ENCODE measurements at places on chromosomes 11 and 22.

DNA sequence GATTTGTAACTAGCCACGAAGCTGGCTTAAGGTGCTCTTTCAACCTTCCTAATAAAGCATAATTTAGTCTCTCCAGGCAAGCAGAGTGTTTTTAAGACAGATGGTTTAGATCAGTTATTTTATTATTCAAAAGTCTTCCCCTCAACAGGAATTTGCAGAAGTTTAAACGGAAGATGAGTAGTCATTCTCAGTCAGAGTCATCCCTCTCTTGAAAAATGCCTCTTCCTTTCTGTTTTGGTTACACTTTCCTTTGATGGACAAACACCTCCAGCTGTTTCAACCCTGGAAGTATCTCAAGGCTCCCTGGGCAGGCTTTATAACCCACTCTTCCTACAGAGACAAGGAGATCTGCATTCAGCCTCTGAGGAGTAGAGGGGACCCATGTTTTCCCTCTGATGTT is 60.3 kb upstream of the POU2AF2 start:
- DNase-seq, result peak; percentile 2

DNA sequence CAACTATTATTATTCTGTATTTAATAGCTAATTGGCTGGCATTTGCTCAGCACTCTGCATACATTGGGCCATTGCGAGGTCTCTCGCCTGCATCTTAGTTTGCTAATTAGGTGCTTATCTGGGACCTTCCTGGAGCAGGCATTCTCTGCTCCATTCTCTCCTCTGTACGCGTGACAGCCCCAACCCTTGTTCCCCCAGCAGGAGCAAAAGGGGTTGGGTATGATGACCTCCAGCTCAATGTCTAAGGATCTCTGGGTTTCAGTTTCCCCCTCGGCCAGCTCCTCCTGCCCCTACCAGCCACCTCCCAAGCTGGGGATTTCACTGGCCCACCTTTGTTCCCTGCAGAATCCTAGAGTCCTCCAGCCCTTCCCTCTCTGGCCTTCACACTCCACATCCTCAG is 9.7 kb upstream of the LGALS2 start:
- no peak for DNase-seq

GRCh38 chr11:61069427-61069826 is 32.9 kb upstream of the CD5 start:
- no peak for DNase-seq

DNA sequence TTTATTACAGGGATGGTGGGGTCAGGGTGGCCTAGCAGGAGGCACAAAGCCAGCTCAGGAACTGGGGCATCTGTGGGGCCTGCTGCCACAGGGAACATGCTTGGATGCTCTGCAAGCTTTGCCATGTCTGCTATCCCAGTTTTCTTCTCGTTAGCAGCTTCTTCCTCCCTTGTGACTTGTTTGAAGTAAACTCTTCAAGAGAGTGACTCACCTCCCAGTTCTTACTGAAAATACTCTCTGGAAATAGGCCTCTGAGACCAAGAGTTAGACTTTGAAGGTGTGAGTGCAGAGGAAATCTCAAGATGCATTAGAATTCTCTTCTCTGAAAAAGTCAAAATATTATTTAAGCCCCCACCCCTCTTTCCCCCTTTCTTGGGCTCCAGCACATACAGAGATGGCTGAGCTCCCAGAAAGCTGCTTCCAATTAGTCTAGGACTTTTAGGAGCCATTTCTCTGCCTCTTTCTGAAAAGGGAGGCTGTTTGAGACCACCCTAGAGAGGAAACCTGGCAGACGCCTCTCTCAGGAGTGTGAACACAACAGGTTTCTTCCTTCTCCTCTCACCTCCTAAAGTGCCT is 15.1 kb downstream of the CWC15 start:
- DNase-seq, result no peak

GRCh38 chr22:36727927-36728488 is 24.5 kb upstream of the CACNG2 start:
- DNase-seq, result no peak

DNA sequence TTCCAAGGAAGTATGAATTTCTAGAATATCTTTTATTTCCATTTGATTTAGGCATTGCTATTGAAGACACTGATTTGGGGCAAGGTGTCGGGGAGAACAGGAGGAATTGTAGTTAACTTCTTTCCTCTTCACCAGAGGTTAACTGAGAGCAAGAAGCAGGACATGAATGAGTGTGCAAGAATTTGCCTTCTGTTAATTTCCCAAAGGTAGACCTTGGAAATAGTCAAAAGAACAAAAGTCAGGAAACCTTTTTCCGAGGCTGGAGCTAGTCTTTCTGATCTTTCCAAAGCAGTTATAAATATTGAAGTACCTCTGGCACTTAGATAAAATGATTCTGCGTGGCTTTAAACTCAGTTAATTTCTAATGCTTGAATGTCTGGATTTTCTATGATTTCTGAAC is 66.9 kb downstream of the MTMR3 start:
- no peak for DNase-seq

- no peak for DNase-seq
Observed at GRCh38 chr22:22711532-22711913, 67.1 kb downstream of the GGTLC2 start.

DNA sequence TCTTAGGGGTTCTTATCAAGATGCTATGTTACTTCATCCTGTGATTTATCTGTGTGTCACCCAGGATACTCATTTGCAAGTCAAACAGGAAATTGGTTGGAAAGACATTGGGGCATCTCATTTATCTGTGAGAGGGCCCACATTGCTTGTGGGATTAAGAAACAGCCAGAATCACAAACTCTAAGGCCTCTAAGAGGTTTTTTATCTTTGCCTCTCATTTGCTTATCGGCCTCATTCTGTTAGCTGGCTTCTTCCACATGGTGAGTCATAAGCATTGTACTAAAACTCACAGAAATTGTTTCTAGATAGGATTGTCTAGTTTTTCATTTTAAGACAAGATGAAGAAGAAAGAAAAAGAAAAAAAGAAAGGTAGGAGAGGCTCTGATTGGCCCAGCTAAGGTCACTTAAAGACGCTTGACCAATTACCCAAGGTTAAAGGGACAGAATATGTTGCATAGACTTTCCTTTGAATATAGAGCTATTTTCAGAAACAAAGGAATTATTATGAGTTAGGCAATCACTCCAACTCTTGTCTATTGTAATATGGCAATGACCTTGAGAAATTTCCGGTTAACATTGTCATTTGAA is 121.9 kb downstream of the ARHGAP42 start:
- DNase-seq, result no peak

DNA sequence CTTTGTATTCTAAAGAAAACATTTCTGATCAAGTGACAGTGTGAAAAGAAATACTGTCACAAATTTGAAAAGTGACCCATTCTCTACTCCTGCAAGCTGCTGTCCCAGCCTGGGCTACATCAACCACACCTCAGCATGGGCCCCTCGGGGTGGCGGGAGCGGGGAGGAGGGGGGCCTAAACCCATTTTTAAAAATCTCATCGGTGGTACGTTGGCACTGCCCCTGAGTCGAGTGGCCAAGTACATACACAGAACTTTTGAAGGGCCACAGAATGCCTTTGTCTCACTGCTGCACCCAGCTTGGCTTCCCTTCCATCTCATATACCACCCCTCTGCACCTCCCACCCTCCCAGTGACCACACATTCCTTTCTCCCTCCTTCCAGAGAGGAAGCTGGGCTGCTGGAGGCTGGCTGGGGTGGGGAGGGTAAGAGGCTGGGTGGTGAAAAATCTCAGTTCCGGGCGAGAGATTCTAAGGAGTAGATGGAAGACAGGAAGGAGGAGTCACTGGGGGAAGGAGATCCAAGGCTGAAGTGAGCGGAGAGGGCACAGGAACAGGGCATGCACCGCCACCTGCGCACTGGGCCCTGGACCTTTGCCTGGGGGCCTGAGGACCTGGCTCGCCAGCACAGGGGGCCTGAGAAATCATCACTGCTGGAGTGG is 21.1 kb downstream of the FXYD6 start:
- no peak for DNase-seq

GRCh38 chr11:129273322-129273721 is 81.2 kb upstream of the ARHGAP32 start:
- DNase-seq, result no peak

DNA sequence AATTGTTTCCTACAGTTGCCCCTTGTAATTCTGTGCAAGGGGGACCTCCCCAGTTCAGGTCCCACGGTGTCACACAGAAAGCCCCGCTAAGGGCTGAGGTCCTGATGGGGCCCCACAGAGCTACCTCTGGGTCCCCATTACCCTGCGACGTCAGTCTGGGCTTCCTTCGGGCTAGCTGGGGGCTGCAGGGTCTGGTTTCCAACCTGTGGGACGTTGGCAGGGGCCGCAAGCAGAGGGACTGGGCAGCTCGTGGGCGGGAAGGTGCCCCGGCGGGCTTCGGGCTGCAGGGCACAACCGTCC is 698 bp downstream of the SLC37A4 start:
- DNase-seq, result no peak

DNA sequence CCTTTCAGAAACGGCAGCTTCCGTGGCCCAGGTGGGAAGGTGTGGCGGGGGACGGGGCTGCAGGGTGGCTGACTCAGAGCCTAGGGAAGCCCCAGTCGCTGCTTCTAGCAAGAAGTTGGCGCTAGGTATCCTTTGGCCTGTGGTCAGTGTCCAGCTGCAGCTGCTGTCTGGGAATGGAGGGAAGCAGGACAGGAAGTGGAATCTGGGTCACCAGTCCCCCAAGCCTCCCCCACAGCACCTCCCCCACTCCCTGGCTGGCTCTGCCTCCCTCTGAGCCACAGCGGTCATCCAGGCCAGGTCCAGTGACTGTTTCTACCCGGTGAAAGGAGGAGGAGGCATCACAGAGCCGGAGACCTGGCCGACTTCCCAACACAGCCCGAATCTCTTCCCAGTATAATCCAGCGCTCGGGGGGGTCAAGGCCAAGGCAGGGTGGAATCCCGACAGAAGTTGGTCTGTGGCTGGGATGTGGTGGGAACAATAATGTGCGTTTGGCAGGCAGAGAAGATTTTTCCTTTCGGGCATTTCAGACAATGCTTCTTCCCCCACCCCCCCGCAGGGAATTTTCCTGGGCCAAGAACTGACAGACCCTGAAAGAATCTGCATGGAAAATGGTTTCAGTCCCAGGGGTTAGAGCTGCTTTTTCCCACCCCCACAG is 45.1 kb downstream of the C11orf96 start:
- DNase-seq, result peak; percentile 12

DNA sequence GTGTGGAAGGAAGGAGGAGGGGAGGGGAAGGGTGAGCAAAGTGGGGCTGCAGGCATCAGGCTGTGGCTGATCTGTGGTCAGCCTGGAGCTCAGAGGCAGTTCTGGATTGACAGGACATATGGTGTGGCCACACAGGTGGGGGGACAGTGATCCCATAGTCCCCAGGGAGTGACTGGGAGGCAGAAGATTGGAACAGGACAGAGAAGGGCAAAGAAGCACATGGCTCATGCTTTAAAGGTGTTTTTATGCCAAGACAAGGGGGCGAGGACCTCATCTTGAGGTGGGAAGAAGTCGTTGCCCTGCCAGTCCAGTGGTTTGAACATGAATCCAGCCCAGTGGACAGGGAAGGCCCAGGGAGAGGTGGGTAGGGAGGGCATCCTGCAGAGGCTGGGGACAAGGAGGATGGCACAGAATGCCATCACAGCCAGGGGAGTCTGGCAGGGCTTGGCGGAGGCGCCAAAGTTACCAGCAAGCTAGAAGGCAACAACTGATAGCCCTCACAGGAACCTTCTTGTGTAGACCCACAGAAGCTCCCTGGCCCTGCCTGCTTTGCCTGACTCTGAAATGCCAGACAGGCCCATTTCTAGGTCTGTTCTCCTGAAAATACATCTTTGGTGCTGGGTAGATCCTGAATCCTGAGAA is 3.1 kb downstream of the BET1L start:
- no peak for DNase-seq

DNA sequence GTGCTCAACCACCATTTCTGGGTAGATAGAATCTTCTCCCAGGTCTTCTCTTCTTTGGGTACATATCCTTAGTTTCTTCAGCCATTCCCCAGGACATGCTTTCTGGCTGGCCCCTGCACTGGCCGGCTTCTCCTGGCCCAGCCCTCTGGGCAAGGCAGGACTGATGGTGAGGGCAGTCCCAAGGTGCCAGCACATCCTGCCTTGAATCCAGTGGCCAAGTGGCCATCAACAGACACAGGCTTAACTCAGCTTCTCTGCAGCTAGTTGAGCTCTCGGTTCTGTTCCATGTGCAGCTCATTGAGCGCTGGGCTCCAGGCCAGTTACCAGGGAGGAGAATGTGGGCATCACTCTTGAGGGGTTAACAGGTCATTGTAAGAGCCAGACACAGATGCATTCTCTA is 17.6 kb downstream of the SMIM38 start:
- DNase-seq, result no peak

DNA sequence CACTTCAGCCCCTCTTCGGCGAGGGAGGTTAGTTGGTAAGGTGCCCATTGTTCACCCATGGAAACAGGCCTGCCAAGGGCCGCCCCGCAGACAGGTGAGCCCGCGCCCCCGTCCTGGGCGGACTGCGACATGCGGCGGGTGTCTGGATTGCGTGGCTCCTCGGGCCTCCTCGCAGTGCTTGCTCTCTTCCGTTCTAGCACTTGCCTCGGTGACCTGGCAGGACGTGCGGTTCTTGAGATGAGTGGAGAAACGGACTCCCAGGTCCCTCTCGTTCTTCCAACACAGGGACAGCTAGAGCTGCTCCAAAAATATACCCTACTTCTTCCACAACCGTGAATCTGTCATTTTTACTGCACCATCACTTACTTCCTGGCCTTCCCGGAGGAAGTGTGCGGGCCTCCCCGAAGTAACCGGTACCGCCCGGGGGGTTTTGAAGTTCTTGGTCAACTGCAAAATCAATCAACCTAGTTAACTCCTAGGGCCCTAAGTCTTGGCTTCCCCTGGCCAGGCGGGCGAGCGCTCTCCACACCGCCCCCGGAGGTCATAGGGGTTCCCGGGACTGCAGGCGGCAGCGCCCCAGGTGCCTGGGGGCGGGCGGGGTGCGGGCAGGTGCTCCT is 745 bp upstream of the ZBTB44 start:
- DNase-seq, result no peak

DNA sequence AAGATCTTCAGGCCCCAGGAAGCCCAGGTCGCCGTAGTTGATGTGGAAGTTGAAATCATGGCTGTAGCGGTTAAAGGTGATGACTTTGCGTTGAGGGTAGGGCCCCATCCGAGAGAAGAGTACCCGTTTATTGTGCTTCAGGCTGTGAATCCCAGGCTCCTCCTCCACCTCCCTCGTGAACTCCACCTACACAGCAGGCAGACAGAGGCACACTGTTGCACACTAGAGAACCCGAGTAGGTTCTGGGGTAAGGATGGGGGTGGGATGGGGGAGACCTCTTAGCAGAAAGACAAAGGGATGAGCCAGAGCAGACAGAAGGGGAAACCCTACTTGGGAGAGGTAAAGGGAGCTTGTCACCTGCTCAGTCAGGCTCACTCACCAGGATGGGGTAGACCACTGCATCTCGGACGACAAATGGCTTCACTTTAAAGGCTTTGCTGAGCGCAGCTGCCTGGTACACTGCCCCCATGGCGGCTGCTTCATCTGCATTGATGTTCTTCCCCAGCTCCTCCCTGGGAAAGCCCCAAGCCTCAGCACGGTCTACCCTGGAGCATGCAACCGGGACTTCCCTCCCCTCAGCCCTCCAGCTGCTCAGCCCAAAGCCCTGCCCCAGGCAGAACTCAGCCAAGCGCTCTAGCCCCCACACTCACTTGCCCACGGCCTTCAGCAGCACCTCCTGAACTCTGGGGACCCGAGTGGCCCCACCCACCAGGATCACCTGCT is 5.4 kb downstream of the HYOU1 start:
- DNase-seq, result no peak

- no peak for DNase-seq
Observed at GRCh38 chr22:37633089-37633624, 6.3 kb upstream of the SH3BP1 start.

- no peak for DNase-seq
Observed at GRCh38 chr11:131530407-131530806, 160.0 kb downstream of the NTM start.
